Stimulated activated CD4-positive, alpha-beta T cell treated with anti-CD3 and anti-CD28 coated beads, Interleukin-1b, Interleukin-23, amount 100 ng/mL, for 1 hour (primary cell): ENCODE measurements at places on chromosomes 6 and 20.

DNA sequence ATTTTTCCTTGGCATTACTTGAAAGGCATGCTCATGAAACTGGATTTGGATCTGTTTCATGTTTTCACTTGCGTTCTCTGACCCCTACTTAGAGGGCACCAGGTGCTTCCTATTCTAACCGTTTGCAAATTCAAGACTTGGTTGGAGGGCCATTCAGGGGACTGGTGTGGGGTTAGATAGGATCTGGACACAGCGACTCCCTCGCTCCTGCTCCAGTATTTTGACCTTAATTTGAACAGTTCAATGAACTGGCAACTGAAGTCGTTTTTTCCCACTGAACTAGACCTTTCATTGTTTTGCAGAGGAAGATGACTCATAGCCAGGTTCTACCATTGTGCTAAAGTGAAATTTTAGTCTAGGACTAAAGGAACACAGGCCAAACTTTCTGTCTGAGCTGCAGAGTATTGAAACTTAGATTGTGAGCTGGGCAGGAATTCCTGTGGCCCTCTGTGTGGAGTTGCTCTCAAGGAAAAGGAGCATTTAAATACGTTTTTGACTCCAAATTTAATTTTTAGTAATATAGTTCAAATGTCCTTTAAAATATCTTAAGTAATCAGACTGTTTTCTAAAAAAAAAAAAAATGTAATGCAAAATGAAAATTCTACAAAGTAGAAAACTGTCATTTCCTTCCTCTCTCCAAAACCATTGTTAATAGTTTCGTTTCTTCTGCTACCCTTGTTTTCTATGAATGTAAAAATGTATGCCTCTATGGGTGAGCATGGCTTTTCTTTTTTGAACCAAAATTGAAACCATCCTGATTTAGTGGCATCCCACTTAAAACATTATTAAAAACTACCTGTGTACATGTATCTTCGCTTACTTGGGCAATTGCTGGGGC lies 64.8 kb downstream of the UTRN start:
- DNase-seq, result no peak

GRCh38 chr6:169157197-169158148 lies 96.2 kb downstream of the THBS2 start:
- DNase-seq, result no peak

GRCh38 chr6:15260099-15260821 lies 14.4 kb downstream of the JARID2 start:
- no peak for DNase-seq

DNA sequence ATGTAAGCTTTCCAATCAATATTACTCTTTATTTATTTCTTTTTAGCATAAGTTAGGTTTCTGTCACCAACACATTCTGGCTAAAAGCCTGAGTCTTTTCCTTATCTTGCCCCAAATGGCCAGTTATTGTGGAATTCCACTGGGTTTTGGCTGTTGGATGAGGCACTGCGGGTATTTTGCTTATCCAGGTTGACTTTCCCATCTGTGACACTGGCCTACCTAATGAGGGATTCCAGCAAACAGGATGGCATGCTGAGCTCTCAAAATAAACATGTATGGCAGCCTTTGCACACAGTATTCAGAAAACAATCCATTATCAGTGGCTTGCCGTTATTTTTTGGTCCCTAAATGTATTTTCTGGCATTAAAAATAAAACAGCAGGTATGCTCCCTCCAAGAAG lies 6.5 kb upstream of the RALGAPB start:
- no peak for DNase-seq

DNA sequence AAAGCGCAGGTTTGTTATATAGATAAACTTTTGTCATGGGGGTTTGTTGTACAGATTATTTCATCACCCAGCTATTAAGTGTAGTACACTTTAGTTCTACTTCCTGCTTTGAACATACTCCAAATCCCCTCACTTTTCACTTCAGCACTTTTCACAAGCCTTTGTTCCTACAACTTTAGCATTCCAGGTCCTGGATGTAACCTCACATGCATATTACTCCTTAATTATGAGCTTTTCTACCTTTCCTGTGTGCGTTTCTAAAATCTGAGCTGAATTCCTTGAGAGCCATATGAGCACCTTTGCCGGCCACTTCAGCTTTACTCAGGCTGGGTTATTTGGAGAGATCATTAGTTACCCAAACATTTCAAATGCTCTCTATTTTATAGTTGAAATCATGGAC lies 179.2 kb upstream of the TNFAIP3 start:
- no peak for DNase-seq

GRCh38 chr6:163793011-163793983 lies 378.8 kb downstream of the QKI start:
- DNase-seq, result no peak

GRCh38 chr6:159955945-159956361 lies 12.9 kb upstream of the IGF2R start:
- no peak for DNase-seq

DNA sequence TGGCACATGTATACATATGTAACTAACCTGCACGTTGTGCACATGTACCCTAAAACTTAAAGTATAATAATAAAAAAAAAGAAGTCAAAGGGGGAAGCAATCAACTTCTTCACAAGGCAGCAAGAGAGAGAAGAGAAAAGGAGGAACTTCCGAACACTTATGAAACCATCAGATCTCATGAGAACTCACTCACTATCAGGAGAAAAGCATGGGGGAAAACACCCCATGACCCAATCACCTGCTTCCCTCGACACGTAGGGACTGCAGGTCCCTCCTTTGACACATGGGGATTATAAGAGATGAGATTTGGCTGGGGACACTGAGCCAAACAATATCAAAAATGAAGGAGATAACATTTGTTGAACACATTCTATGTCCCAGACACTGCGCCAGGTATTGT lies 94.8 kb upstream of the PHACTR1 start:
- DNase-seq, result no peak

- no peak for DNase-seq
Observed at GRCh38 chr6:33431880-33432541, 12.1 kb downstream of the SYNGAP1 start.

- no peak for DNase-seq
Observed at GRCh38 chr6:1789092-1789491, 179.4 kb downstream of the FOXC1 start.

GRCh38 chr20:46423342-46423741 lies 16.9 kb upstream of the ELMO2 start:
- DNase-seq, result no peak

GRCh38 chr20:13220904-13221297 lies at the start of gene ISM1:
ISM1 (plus strand) TSS chr20:13221274; CDS start chr20:13221777, 503 bp downstream.
- DNase-seq, result no peak

DNA sequence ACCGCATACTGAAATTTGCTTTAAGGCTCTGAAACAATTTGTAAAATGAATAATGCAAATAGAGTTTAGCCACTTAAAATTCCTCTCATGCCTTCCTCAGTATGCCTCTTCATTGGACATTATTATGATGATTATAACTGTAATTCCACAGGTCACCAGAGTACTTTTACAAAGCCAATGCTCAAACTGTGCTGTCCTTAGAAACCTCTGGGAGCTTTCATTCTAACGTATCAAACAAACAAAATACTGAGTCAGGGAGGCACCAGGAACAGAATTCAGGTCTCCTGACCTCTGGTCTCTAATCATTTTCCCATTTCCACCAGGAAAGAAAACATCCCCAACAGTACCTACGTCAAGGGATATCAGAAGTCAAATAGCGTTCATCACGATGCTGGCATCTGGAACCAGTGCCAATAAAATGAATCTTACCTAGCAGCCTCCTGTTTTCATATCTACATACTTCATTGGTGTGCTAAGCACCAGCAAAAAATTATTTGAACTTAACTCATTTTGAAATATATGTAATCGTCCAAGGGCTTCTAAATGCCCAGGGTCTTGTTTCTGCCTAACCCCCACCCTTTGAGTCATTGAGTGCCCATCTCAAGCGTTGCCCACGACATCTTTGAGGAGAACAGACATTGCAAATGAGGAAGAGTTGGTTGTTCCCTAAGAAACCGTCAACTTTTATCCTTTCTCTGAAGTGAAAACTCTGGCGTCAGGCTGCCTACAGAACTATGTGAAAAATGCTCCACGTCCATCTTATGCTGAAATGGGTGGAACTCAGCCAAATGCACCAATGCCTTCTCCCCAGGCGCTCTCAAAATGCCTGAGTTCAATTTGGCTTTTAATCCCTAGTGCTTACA lies 37.9 kb downstream of the NEDD9 start:
- DNase-seq, result no peak

- DNase-seq, result no peak
Observed at GRCh38 chr6:39808346-39808745, 16.2 kb downstream of the DAAM2 start.

GRCh38 chr6:143839196-143839595 lies 3.9 kb upstream of the LTV1 start:
- no peak for DNase-seq

GRCh38 chr20:35776513-35777101 lies 4.8 kb downstream of the PHF20 start:
- no peak for DNase-seq

GRCh38 chr20:5657190-5657875 lies 92.9 kb upstream of the SHLD1 start:
- DNase-seq, result no peak

GRCh38 chr6:34680802-34681515 lies 15.6 kb downstream of the ILRUN start:
- DNase-seq, result no peak

DNA sequence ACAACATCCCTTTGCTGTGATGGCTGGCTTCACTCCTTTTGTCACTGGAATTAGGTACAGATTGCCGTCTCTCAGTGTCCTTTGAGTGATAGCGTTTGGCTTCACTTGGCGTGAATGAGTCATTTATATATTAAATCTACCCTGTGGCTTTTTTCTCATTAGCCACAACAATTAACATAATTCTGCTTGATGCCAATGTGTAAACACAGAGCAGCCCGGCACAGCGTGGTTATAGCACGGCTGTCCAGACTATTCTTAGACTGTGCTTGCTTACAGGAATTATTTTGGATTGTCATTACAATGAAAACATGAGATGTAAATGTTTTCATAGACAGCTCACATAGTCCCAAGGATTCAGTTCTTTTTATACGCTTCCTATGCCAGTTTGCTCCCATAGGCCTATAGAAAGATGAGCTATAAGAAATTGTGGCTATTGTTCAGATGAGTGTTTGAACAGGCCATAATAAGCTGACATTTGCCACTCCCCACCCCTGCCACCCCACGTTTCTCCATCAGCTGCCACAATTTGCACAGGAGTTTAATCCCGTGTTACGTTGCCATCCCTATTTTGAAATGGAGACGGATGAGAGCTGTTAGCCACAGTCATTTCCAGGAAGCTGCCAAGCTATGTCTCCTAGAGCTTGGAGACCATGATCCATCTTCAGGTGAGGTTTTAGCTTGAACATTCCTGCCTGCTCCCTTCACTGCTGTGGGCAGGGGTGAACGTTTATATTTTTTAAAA lies 65.9 kb downstream of the PPP1R14C start:
- DNase-seq, result no peak

DNA sequence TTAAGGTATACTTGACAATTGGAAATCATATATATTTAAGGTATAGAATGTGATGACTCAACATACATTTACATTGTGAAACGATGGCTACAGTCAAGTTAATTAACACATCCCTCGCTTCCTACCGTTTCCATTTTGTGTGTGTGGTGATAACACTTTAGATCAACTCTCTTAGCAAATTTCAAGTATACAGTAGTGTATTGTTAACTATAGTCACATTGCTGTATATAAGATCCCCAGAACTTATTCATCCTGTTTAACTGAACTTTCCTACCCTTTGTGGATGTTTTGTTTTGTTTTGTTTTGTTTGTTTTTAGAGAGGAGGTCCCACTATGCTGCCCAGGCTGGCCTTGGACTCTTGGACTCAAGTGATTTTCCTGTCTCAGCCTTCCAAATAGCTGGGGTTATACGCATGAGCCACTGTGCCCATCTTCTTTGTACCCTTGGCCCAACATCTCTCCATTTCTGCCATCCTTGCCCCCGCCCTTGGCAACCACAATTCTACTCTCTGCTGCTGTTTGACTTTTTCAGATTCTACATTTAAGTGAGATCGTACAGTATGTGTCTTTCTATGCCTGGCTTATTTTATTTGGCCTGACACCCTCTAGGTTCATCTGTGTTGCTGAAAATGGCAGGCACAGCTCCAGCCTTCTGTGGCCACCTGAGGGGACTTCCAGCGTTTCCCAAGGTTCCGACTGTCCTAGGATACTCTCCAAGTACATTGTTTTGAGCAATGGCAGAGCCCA lies 90.5 kb upstream of the SNX9 start:
- no peak for DNase-seq

DNA sequence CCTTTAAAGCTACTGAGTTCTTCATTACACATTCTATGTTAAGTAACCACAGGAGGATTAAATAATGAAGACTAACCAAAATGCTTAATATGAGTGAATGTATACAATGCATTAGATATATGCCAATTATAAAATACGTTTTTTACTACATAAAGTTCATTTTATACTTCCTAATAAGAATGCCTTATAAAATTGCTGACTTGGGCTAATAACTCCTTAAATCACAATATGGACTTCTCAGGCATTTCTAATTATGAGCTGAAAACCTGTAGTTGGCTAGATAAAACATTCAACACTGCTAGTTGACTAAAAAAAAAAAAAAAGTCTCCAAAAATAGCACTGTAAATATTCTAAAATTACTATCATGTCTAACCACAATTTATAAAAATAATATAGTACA lies 11.8 kb downstream of the MAN1A1 start:
- no peak for DNase-seq

DNA sequence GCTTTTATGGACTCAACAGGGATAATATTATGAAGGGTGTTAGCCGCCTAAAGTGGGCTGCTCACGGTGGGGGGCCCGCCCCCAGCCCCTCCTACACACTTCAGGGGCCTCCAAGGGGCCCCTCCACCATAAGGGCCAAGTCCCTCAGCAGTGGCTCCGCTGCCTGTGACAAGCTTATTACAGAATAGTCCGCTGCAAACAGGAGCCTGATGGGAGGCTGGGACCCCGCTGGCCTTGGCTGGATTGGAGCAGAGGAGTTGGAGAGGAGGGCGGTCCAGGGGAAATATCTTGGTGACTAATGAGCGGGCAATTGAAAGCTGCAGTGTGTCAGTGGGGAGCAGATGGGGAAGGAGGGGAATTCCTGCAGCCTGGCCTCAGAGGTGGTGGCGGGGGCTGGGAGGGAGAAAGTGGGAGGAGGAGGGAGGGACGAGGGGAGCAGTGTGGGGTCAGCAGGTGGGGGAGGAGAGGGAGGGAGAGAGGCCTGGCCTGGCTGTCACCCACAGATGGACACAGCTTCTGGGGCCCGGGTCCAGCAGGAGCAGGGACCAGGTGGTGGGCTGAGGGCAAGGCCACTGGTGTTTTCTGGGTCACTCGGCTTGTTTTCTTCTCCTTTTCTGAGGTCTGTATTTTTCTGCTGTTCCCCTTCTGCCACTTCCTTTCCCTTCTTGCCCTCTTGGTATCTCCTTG lies 57.6 kb upstream of the FOXP4 start:
- no peak for DNase-seq
